ENCODE measurements at places on chromosomes 5 and 9. TPM values are rescaled to one million over a fixed set of nuclear protein-coding genes. Genes with fewer than 3 reads are reported as not detected.

The ANKRD55 gene
- total RNA-seq, result 1.4 TPM

The TNFSF15 gene
- 0.28 TPM for total RNA-seq

The WNT8A gene
- not detected for total RNA-seq

The IFNK gene
- not detected for total RNA-seq

The DDX4 gene
- total RNA-seq, result 0.09 TPM

DNA sequence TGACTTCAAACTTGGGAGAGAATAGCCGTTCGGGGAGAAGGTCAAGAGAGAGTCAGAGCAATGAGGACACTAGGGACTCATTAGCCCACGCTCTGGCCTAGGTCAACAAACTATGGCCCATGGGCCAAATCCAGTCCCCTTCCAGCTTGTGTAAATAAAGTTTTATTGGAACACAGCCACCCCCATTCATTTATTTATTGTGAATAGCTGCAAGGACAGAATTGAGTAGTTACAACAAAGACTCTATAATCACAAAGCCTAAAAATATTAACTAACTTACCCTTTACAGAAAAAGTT lies 33.1 kb upstream of the TRIM32 start:
- no peak for DNase-seq
- H3K36me3 ChIP-seq, result no peaks in the 10 kb centered on the region
- H3K4me3 ChIP-seq, result no peak overlapping the region

DNA sequence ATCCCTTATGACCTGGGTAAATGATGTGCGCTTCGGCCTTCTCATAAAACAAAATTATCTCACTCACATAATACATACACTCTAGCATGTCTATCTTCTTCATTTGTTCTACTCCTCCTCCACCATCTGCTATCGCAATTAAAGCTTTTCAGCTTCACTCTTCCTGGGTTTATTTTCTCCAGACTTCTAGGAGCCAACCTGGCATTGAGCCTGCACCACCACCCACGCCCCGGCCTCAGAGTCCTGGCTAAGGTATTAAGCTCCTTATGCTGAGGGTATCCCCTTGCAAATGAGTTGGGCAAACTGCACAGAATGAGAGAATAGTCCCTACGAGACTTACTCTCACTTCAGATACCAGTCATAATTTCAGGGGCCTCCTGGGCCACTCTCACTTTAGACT lies 236.1 kb upstream of the CDH12 start:
- H3K4me3 ChIP-seq, result no peak overlapping the region
- H3K27ac ChIP-seq, result no peak overlapping the region
- no peaks in the 10 kb centered on the region for H3K36me3 ChIP-seq
- DNase-seq, result no peak
- H3K27me3 ChIP-seq, result no peaks in the 10 kb centered on the region
- no peaks in the 10 kb centered on the region for H3K4me1 ChIP-seq

DNA sequence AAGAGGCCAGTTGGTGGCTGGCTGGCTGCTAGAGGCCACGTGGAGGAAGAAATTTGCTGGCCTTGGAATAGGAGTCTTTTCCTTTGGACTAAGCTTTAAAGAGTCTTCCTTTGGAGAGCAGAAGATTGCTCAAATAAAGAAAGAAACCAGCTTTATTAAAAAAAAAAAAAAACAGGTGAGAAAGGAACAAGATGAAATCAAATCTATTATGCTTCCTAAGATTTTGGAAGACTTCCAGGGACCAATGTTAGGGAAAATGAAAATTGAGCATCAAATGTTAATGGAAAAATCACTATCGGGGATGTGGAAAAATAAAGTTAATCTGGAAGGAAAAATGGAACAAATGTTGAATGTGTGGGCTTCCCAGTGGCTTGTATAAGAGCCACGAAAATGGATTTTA lies 153.1 kb downstream of the TTC39B start:
- peaks cover 14% of the 10 kb centered on the region for H3K27me3 ChIP-seq

DNA sequence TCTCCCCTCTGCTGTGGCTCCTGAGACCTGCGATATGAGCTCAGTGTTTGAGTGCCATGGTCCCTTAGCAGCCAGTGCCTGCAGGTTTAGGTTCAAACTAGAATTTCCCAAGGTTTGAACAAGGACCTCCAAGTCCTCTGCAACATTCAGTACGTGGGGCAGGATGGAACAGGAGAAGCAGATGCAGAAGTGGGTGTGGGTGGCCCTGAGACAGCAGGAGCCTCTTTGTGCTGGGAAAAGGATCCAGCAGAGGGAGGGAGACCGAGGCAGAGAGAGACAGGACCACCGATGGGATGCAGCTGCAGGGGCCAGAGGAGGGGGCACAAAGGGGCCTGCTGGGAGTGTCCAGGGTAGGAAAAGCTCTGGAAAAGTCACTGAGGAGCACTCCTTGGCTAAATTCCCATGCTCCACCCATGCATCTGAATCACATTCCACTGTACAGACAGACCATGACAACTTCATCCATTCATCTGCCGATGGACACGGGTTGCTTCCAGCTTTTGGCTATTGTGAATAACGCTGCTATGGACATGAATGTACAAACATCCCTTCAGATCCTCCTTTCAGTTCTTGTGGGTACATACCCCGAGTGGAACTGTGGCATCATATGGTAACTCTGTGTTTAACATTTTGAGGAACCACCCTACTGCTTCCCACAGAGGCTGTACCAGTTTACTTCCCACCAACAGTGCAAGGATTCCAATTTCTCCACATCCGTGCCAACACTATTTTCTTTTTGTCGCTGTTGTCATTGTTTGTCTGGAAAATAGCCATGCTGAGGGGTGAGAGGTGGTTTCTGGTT lies 26.7 kb upstream of the SUSD3 start:
- DNase-seq, result no peak
- peaks cover 65% of the 10 kb centered on the region for H3K36me3 ChIP-seq
- peaks cover 26% of the 10 kb centered on the region for H3K4me1 ChIP-seq
- H3K27ac ChIP-seq, result no peak overlapping the region
- H3K27me3 ChIP-seq, result no peaks in the 10 kb centered on the region

- peaks cover 2% of the 10 kb centered on the region for H3K4me1 ChIP-seq
- no peak overlapping the region for H3K4me3 ChIP-seq
- no peak for DNase-seq
- H3K36me3 ChIP-seq, result no peaks in the 10 kb centered on the region
Measured at GRCh38 chr5:102715082-102715807, 39.9 kb upstream of the PAM start.

- H3K4me3 ChIP-seq, result no peak overlapping the region
- H3K4me1 ChIP-seq, result no peaks in the 10 kb centered on the region
- H3K27me3 ChIP-seq, result no peaks in the 10 kb centered on the region
- no peak overlapping the region for H3K27ac ChIP-seq
Measured at GRCh38 chr9:34675048-34675714, 12.7 kb upstream of the CCL27 start.

DNA sequence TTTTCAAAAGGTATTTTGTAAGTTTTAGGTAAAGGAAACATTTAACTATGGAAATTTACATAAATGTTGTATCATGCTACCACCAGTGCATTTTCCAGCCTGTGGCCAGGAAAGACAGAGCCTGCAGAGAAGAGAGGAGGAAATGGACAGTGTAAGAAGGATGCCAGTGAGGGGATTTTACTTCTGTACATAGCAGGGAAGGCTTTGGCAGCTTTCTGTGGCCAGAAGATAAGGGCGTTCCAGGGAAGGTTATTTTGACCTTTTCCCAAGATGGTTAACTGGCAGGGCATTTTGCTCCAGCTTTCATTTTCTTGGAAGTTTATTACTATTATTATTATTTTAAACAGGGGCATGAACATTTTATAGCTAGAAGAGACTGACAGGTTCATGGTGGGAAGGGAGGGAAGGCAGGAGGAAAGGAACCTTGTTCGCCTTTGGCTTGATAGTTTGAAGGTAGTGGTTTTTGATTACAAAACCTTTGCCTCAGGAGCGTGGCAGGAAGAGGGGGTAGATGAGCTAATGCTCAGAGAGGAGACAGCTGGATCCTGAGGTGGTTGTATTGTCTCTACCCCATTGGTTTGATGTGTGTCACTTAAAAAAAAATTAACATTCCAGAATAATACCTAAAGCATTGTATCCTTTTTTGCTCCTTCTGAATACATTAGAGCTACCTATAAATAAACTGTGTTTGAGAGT lies 4.1 kb downstream of the ISOC1 start:
- no peaks in the 10 kb centered on the region for H3K36me3 ChIP-seq
- H3K4me3 ChIP-seq, result no peak overlapping the region
- DNase-seq, result no peak
- H3K27me3 ChIP-seq, result no peaks in the 10 kb centered on the region

DNA sequence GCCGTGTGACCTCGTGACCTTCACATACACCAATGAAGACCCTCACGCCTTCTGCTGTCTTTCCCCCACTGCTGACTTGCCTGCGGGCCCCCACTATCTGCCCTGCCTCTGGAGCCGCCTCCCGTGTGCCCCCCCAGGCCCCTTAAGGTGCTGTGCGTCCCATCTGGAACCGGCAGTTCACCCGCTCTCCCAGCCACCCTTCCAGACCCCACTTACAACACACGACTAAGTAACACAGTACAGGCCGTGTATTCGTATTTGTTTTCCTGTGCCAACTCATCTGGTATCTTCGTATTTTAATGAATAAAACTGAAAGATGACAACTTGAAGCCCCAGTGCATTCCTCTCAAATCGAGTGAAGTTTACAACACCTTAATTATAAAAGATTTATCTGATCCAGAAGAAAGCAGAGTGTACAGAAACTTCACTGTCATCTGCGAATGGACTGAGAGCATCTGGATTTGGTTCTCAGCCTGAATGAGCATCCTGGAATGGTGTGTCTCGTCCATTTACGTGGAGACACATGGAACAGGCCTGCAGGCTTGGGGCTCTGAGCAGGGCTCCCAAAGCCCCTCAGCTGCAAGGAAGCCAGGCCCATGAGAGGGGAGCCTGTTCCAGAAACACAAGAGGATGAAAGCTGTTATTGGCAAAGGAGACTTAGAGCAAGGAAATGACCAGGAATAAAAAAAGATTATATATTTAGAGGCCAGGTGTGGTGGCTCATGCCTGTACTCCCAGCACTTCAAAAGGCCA lies 21.9 kb upstream of the TERT start:
- H3K4me1 ChIP-seq, result peaks cover 52% of the 10 kb centered on the region
- DNase-seq, result no peak
- H3K4me3 ChIP-seq, result peak overlapping the region; percentile 69
- peaks cover 46% of the 10 kb centered on the region for H3K36me3 ChIP-seq
- no peaks in the 10 kb centered on the region for H3K27me3 ChIP-seq

All from activated T-helper 2 cell treated with anti-CD3 and anti-CD28 coated beads, Interferon-gamma antibody, Interleukin-2, Interleukin-4, amounts not matched to agents 10 μg/mL and 5 μg/mL and 100 μg/mL, durations not matched to agents 14 hours and 24 hours and 36 hours (primary cell).